Activated T-cell treated with anti-CD3 and anti-CD28 coated beads, Interleukin-2, amount 50 U/mL, for 72 hours (primary cell): ENCODE measurements at places on chromosomes 4 and X. TPM values are rescaled to one million over a fixed set of nuclear protein-coding genes. Genes with fewer than 3 reads are reported as not detected.

DNA sequence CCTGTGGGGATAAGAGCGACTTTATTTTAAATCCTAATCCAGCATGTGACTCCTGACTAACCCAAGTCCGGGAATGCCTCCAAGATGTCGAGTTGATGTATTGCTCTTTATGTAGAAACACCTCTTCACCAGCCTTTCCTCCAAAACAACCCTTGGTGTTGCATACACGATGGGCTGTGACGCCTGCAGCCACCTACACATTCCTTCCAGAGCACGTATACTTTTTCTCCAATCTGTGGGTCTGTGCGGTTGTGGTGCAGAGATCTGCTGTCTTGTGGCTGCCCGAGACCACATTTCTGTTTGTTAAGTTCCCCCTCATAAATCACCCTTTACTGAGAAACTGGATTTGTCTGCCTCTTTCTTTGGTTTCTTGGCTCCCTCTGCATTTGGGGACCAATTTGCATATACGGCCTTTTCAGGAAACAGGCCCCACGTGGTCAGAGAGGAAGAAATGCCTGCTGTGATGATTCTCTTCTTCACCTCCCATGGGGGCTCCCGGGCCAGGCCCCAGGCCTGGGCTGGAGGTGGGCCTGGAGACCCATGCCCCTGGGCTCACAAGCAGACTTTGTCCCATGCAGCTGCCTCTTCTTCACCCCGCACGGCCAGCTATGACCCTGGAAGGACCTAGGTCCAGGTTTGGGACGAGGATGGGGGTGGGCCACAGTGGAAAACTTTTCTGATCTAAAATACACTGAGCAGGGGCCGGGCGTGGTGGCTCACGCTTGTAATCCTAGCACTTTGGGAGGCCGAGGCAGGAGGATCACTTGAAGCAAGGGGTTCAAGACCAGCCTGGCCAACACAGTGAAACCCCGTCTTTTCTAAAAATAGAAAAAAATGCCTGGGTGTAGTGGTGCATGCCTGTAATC, 21.4 kb upstream of the AFAP1 start:
- peak; percentile 88 for DNase-seq

DNA sequence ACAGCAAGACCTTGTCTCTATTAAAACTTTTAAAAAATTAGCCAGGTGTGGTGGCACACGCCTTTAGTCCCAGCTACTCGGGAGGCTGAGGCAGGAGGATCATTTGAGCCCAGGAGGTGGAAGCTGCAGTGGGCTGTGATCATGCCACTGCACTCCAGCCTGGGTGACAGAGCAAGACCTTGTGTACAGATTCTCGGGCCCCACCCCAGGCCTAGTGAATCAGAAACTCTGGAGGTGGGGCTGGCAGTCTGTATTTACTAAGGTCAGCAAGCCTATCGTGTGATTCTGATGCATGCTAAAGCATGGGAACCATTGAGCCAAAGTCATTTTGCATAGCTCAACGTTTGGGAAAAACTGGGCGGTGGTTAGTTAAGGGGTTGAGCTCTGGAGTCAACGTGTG, 3.5 kb downstream of the S100G start:
- no peak for DNase-seq

DNA sequence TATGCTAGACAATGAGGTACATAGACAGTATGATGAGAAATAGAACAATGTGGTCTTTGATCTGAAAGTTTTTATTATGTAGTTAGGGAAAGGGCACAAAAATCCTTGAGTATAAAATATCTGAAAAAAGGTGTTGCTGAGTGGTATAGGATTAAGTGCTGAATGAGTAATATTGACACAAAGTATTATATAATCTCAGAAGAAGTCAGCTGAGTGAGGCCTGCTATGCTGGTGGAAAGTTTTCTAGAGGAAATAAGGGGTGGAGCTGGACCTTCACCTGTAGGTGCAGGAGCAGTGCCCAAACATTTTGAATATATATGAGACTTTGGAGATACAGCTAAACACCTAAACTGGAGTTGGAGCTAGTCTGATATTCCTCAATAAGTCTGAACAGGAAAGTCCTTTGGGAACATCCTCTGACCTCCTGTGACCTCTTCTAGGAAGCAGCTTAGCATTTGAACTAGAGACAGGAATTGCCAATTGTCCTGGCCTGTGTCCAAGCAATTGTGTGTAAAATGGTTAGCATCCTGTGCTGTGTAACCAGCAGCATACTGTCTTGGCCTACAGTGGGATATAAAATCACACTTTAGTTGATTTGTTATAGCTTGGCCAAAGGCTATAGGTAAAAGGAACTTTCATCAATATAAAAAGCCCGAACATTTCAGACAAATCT, 285.3 kb downstream of the ANKRD50 start:
- no peak for DNase-seq

DNA sequence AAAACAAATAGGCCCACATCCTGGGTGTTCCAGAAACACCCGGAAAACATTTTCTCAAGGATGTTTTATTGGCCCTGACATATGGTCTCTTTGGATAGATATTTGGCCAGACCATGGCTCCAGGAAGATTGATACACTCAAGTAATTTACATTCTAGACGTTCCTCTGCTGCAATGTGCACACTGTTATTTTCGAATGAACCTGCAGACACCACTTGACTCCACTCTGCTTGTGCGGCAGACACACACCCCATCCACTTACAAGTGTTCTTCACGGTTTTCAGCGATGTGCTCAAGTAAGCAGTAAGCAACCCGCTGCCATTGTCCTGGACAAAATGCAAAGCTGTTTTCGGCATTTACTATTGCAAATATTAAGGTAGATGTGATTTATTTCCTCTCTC, 12.0 kb upstream of the GPM6A start:
- no peak for DNase-seq

GRCh38 chr4:24470666-24471485, 113.5 kb downstream of the DHX15 start:
- peak; percentile 26 for DNase-seq

DNA sequence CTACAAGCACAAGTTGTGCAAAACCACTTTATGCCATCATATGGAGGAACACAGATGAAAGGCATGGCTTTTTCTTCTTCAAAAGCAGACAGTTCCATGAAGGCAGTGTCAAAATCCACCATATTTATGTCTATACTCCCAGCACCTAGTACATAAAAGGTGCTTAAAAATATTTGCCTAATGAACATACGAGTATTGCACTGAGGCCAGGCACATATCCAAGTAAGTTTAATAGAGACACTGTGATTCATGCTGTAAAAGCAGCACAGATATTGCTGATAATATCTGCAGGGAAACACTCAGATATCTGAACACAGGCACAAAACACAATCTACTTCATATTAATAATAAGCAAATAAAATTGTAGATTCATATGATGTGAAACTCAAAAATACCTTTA, 48.1 kb upstream of the CXCL8 start:
- no peak for DNase-seq

DNA sequence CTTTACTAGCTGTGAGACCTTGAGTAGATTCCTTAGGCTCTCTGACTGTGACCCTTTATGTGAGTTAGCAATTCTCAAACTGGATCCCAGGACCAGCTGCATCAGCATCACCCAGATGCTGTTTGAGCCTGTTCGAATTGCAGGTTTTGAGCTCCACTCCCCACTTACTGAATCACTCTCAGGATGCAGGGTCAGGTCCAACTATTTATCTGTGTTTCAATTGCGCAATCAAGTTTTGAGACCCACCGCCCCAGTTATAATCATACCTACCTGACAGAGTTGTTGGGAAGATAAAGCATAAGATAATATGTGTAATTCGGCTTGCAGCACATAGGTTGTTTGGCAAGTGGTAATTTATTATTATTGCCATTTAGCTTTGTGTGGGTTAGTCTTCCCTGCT, 155.8 kb upstream of the DGKK start:
- DNase-seq: no peak

DNA sequence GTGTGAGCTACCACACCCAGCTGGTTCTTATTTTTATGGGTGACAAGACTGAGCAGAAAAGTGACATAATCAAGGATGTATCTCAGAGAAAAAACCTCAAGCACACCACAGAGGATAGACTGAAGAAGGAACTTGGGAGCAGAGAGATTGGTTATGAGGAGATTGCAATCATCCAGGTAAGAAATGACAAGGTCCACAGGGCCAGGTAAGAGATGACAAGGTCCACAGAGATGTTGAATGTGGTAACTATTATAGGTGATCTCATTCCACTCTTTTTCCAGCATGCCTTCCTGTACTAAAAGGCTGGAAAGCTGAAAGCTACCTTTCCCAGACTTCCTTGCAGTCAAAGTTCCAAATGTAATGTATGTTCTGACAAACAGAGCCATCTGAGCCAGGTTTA, 15.9 kb upstream of the RBM47 start:
- DNase-seq: no peak

UGT2B11 gene
- not detected for total RNA-seq

FHL1 gene
- 18.7 TPM for total RNA-seq
